MM.1S (cell line): ENCODE measurements at places on chromosomes 2 and 18.

GRCh38 chr2:203018181-203018580 lies 3.5 kb downstream of the NBEAL1 start:
- peak; percentile 25 for DNase-seq

GRCh38 chr2:40244251-40244650 lies 207.6 kb downstream of the SLC8A1 start:
- DNase-seq, result no peak

GRCh38 chr18:37639846-37640245 lies 74.2 kb upstream of the CELF4 start:
- DNase-seq, result no peak

DNA sequence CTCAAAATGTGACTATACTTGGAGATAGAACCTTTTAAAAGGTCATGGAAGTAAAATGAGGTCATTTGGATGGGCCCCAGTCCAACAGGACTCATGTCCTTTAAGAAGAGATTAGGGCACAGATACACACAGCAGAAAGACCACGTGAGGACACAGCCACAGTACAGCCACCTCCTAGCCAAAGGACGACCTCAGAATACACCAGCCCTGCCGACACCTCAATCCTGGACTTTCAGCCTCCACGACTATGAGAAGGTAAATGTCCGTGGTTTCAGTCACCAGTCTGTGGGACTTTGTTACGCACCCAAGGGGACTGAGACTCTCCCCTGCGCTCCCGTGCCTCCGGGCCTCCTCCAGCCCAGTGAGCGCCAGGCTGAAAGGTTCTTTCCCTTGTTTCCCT lies 30.2 kb upstream of the HPCAL1 start:
- no peak for DNase-seq
